Stimulated activated CD8-positive, alpha-beta memory T cell treated with anti-CD3 and anti-CD28 coated beads, Interleukin-2, amount 100 ng/mL, for 1 hour (primary cell): ENCODE measurements at places on chromosomes 7 and 10.

DNA sequence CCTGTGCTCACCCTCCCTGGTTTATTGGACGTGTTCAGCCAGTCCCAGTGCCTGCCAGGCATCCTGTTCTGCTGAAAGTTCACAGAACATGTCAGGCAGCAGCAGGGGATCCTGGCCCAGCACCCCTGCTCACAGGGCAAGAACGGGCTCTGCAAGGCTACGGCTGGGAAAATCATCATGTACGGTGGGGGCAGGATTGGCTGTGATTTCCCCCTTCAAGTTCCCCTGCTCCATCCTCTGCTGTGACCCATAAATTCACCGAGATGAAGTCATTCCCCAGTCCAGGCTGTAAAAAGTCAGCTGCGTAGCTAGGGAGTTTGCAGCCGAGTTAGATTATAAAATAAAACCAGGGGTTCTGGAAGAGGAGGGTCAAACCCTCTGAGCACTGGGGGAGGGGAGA lies 484.1 kb upstream of the ZMIZ1 start:
- no peak for DNase-seq

DNA sequence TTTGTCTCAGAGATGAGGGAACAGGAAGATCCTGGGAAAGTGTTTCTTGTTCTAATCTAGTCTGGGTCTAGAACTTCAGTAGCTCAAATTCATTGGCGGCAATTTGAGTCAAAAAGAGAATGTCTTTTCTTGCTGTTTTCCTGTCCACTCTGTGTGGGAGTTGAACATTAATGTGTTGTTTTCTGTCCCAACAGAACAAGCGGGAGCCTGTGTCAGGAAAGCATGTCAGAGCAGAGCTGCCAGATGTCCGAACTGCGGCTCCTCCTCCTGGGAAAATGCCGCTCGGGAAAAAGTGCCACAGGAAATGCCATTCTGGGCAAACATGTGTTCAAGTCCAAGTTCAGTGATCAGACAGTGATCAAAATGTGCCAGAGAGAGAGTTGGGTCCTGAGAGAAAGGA lies 16.0 kb downstream of the GIMAP8 start:
- no peak for DNase-seq

DNA sequence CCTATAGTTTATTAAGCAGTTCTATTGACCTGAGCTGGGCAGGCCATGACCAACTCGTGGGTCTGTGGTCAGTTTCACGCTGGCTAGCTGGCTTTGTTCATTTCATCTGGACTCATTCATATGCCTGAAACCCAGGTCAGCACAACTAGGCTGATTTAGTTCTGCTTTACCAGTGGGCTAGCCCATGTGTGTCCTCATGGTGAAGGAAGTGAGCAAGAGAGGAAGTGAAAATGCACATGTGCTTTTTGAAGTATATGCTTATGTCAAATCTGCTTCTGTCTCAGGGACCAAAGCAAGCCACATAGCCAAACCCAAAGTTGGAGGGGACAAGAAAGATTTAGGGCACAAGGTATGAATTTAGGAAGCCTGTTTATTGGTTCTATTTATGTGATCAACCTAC lies 154.5 kb downstream of the RNF133 start:
- no peak for DNase-seq

GRCh38 chr10:121115154-121115553 lies 264.0 kb downstream of the WDR11 start:
- DNase-seq = no peak

GRCh38 chr7:68256295-68256694 lies 1259.7 kb downstream of the TYW1 start:
- DNase-seq = no peak

DNA sequence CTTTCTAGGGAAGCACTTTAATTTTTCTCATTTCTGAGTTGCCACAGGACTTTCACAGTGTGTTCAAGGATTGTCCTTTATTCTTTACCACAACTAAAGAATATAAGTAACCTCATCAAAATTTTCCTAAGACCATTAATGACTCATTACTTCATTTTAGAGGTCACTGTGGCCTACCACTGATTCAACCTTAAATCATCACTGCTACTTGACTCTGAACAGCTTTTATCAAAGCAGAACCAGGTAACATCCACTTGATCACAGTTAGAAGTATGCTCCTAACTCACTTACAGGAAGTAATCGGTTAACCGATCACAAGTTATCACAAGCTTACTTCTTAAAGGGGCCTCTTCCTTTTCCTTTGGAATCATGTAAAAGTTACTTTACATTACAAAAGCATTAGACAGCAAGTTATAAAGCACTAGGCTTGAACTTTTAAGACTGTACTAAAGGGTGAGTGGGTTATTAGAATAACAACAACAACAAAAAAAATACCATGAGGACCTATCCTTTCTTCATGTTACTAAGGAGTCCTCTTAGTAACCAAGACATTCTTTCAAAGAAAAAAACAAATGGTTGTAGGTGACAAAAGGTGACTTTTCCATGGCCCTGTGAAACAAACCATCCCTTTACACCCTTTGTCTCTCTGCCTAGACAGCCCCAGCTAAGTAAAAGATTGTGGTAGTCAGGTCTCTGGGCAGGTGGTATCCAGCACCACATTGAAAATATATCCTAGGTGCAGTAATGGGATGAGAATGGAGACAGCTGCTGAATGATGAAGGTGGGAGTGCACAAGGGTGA lies 40.0 kb upstream of the PDK4 start:
- no peak for DNase-seq

DNA sequence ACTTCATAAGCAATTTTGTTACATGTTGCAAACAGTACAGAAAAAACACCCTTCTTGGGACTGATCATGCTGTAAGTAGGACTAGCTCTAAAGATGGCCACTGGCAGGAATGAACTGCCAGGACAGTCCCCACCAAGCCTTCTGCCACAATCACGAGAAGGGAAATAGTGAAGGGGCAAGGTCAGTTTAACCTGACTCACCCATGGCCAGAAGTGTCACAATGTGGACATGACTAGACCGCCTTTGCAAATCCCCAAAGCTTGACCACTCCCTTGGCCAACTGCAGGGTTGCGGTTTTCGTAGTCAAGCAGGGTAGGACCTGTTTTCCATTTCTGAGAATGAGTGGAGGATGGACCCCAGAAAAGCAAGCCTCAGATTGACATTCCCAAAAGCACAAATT lies 19.4 kb upstream of the FRAT2 start:
- DNase-seq = no peak

DNA sequence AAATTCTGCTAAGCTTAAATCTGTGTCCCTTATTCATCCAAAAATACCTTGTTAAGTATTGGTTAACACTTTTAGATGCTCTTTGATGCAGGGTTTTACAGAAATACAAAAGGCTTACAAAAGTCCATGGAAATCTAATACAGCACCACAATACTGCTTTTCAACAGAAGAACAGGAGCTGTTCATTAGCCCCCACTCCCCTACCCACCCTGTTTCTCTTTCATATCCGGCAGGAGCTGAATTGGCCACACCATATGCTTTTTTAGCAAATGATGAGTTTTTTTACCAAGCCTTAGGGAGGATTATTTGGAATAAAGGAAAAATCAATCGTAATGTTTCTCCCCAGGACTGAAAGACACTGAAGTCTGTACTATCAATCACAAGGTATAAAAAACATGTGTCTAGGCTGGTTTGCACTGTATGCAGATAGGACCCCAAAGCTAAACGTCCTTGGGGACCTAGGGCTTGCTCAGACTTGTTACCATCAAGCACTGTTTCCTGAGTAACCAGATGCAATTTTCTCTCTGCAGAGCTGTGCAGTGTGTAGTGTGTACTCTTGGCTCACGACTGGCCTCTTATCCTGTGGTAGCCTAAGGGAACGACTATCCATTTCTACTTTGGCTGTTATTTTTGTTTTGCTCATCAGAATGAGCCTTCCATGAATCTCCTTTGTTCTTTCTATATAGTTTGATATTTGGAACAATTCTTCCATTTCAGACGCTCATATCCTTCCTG lies 143.3 kb upstream of the LRGUK start:
- no peak for DNase-seq

- peak; percentile 75 for DNase-seq
These were observed at the start of gene AGBL3 for GRCh38 chr7:134986363-134987251. TSS of gene AGBL3 (plus strand) at chr7:134986508. CDS start at chr7:134987934, 1,426 bp downstream.

DNA sequence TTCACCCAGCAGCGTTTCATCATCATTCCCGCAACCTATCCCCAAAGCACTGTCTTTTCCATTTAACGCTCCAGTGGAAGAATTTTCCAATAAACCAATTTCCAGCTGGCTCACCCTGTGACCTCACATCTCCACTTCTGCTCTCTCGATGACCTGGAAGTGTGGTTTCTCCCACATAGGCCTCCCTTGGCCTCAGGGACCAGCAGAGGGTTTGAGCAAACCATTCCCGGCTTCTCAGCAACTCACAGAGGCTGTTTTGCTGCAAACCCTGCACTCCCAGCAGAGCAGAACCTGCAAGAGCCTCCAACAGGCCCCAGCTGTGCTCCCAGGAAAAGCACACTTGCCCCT lies 523.0 kb upstream of the FOXK1 start:
- DNase-seq = no peak

GRCh38 chr7:43629857-43630256 lies 46.9 kb downstream of the STK17A start:
- DNase-seq = no peak

DNA sequence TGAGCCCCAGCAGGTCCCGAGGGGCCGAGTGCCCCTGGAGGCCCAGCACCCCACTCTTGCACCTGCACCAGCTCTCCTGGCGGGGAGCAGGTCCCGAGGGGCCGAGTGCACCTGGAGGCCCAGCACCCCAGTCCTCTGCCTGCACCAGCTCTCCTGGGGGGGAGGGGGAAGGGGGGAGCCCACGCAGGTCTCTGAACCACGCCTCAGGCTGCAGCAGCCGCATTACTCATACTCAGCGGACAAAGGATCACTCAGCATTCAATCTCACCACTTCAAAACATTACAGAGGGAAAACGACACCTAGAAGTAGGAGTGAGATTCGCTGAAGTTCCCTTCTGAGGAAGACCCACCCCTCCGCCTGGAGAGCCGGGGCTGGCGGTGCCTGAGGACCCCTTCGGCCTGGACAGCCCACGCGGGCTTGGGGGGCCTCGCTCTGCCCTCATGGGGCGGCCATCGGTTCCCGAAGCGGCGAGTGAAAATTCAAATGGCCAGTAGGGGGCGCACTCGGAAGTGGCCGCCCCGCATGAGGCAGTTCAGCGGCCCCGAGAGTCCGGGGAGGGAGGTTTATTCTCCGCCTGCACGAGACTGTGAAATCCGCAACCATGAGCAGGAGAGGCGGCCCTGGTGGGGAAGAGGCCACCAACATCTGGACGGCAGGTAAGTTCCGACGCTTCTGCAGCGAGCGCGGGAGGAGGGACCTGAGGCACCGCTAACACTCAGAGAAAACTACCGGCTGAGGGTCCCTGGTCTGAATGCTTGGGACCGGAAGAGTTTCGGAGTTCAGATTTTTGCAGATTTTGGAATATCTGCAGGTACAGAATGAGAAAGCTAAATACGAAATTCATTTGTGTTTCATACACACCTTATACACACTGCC lies 1.1 kb upstream of the GPER1 start:
- peak; percentile 59 for DNase-seq

DNA sequence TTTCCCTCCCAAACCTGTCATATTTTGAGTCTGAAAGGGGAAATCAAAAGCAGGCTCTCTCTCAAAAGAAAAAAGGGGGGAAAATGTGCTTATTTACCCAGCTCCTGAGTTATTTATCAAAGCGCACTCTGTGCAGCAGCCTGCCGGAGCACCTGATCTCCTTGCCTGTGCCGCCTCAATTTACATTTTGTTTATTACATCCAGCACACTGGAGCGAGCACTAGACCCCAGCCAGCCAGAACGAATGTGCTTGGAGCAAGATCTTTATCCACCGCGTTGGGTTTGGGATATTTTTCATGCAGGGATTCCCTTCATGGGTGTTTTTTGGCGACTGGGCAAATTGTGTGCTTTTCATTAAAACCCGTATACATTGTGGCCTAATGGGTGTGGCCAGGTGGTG lies 161.9 kb upstream of the INSYN2A start:
- DNase-seq = no peak
